ENCODE measurements at places on chromosomes 1 and 21.

- no peak for DNase-seq
These were observed 9.2 kb upstream of the GRHL3 start for GRCh38 chr1:24309762-24310485.

GRCh38 chr1:231691618-231692259 is 65.1 kb downstream of the DISC1 start:
- DNase-seq: no peak

DNA sequence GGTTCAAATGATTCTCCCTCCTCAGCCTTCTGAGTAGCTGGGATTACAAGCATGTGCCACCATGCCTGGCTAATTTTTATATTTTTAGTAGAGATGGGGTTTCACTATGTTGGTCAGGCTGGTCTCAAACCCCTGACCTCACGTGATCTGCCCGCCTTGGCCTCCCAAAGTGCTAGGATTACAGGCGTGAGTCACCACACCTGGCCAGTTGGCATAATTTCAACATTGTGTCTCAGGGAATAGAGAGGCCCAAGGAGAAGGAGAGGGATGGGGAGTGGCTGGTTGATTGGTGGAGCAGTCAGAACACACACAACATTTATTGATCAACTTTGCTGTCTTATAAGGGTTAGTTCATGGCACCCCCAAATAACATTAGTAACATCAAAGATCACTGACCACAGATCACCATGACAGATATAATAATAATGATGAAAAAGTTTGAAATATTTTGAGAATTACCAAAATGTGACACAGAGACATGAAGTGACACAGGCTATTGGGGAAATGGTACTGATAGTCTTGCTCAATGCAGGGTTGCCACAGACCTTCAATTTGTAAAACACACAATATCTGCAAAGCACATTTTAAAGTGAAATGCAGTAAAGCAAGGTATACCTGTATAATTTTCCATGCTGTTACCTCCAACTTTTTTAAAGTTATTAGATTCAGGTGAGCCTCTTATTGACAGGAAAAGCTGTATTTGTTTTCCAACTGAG is 15.8 kb upstream of the CYB5R1 start:
- DNase-seq: no peak

DNA sequence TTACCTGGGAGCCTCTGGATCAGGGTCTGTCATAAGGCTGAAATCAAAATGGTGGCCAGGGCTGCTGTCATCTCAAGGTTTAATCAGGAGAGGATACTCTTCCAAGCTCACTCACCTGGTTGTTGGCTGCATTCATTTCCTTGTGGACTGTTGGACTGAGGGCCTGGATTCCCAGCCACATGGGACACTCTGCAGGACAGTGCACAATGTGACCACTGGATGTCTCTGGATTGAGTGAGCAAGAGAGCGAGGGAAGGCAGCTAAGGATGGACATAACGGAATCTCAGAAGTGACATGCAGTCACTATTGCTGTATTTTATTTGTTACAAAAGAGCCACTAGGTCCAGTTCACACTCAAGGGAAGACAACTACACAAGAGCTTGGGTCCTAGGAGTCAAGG is 229.1 kb downstream of the S1PR1 start:
- no peak for DNase-seq

- DNase-seq: no peak
These were observed 34.1 kb downstream of the RAP1A start for GRCh38 chr1:111653709-111654108.

DNA sequence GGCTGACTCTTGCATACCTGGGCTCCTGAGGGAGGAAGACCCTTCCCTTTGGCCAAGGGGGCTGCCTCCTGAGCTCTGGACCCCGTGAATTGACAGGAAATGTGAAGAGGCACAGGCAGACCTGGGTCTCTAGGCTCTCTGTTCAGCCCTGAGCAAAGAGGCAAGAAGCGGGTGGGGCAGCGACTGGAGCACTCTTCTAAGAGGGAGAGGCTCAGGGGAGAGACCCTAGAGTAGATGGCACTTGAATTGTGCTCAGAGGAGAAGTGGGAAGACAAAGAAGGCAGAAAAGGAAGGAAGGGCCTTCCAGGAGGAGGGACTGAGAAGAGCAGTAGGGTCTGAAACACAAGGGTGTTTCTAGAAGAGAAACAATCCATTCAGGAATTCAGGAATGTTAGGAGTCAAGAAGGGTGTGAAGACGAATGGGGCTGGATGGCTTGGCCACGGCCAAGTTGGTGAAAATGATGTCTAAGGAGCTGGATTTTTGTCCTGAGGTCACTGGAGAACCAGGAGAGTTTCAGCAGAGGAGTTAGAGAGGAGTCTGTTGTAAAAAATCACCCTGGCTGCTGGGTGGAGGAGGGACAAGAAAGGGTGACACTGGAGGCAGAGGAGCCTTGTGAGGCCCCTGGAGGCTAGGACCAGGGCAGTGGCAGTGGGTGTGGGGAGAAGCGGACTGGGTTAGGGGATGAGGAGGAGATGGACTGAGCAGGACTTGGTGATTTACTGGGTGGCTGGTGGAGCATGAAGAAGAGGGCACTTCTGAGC is 5.3 kb downstream of the TIE1 start:
- no peak for DNase-seq

- no peak for DNase-seq
These were observed 25.7 kb downstream of the URB1 start for GRCh38 chr21:32367158-32367557.

GRCh38 chr1:55685560-55685959 is 470.4 kb upstream of the USP24 start:
- no peak for DNase-seq

DNA sequence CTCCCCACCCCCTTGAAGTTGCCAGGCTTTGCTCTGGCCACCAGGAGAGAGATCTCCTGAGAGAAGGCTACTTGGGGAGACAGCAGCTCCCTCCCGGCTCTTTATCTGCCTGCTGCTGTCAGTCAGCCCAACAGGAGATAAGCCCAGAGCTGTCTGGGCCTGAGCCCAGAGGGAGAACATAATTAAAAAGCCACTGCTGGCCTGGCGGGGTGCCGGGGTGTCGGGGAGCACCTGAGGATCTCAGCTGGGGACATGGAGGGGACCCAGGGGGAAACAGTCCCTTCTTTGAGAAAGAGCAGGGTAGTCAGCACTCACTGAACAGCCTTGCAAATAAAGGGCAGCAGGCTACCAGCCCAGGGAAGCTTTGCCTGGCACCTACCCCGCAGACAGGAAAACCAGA is 17.9 kb downstream of the VWA5B1 start:
- DNase-seq: no peak

- DNase-seq: no peak
These were observed 47.4 kb downstream of the PLA2G4A start for GRCh38 chr1:186875896-186876835.

GRCh38 chr1:58715108-58715507 is 15.2 kb upstream of the MYSM1 start:
- DNase-seq: no peak

GRCh38 chr1:84253891-84254290 is 47.6 kb upstream of the SAMD13 start:
- DNase-seq: no peak

DNA sequence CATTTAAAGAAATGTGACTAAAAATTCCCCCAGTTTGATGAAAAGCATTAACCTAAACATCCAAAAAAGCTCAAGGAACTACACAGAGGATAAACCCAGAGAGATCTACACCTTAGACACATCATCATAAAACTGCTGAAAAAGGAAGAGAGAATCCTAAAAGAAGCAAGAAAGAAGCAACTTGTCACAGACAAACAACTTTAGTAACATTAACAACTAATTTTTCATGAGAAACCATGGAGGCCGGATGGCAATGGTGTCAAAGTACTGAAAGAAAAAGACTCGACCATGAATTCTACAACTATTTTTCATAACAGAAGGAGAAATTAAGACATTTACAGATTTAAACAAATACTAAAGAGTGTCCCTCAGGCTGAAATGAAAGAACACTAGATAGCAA is 17.7 kb downstream of the ZNF644 start:
- DNase-seq: no peak

- DNase-seq: no peak
These were observed 21.5 kb upstream of the SDC3 start for GRCh38 chr1:30929944-30930525.

- DNase-seq: no peak
These were observed 3.3 kb downstream of the RGS16 start for GRCh38 chr1:182600745-182601415.

GRCh38 chr1:206788487-206789050 is 16.3 kb upstream of the IL10 start:
- DNase-seq: no peak

DNA sequence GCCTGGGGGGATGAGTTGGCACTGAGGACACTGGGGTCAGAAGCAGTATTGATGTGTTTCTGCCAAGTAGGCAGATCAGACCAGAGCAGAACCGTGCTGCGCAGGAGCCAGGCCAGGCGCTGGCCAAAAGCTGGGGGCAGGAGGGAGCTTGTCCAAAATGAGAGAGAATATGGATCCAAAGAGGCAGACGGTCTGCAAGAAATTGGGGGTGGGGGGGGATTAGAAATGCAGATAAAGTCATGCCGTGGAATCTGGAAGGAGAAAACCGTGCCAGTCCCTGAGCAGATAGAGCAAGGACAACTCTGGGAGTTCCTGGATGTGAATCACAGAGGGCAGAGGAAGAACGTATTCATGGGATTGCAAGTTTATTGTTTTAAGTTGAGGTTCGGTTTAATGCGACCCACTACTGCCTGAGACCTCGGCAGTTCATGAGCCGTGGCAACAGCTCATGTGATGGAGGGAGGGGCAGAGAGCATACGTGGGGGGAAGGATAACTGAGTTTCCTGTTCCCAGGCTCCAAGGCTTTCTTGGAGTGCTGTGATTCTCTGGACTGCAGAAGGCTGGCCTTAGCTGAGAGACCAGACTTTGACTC is 224.0 kb downstream of the FGGY start:
- DNase-seq: no peak

- no peak for DNase-seq
These were observed 39.1 kb downstream of the RIMS3 start for GRCh38 chr1:40626383-40626770.

DNA sequence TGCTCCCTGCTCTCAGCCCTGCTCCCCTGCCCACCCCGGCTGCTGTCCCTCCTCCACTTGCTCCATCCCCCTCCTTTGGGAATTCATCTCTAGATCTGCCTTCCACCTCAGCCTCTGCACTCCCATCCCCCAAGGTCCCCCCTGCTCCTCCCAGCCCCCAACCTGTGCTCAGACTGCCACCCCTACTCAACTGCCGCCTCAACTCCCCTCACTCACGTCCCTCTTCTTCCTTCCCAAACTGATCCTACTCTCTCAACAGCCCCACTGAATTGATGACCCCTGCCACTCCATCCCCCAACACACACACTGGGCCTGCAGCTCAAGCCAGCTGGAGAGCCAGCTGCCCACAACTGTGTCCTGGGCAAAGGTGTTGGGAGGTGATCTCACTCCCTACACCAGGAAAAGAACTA is 15.8 kb upstream of the ETV3L start:
- DNase-seq: no peak

GRCh38 chr1:222243902-222244301 is 304.0 kb downstream of the HHIPL2 start:
- DNase-seq: no peak

- DNase-seq: no peak
These were observed 10.2 kb downstream of the ATP1A2 start for GRCh38 chr1:160125746-160126145.

- no peak for DNase-seq
These were observed 554.6 kb upstream of the NCAM2 start for GRCh38 chr21:20443558-20444155.

DNA sequence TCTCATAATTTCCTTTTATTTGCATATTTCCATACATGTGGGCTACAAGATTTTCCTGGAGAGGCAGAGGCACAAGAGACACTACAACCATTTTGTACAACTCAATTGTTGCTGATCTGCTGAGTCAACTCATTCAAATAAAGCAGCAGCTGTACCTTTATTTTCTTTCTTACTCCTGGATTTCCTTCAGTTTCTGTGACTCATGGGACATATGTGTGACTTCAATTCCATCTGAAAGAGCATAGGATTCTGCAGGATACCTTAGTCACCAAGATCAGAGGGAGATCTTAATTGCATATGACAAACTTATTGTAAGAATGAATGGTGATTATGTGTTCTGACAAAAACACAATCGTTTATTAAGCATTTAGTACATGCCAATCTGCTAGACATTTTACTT is 2219.4 kb downstream of the NCAM2 start:
- no peak for DNase-seq

- DNase-seq: no peak
These were observed 11.0 kb upstream of the KCNAB2 start for GRCh38 chr1:6034750-6035096.

DNA sequence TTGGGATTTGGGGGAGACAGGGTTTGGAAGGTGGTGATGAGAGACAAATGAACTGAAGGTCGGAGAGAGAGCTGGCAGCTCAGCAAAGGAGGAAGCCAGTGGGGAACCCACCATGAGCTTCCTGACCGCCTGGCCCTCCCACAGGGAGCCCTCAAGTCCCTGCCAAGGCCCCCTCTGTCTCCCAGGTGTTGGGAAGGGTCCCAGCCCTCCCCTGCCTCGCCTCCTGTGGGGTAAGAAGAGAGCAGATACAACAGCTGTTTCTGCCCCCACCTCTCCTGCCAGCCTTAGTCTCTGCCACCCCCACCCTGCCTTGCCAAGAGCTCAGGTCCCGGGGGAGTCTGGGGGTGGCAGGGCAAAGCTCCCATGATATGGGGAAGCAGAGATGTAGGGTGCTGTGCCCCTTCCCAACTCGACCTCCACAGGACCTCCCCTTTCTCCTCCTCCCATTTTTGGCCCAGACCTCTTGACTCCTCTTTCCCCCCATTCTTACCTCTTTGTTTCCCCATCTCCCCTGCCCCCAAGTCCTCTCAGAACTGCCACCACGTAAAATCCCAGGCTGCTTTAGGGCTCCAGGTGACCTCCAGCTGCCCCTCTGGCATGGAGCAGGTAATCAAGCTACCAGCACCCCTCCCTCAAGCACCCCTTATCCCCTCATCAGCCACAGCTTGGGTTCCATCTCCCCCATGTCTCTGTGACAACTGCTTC is 556 bp downstream of the S100A1 start:
- DNase-seq: no peak

GRCh38 chr1:80639777-80640533 is 1160.8 kb upstream of the ADGRL2 start:
- DNase-seq: no peak

DNA sequence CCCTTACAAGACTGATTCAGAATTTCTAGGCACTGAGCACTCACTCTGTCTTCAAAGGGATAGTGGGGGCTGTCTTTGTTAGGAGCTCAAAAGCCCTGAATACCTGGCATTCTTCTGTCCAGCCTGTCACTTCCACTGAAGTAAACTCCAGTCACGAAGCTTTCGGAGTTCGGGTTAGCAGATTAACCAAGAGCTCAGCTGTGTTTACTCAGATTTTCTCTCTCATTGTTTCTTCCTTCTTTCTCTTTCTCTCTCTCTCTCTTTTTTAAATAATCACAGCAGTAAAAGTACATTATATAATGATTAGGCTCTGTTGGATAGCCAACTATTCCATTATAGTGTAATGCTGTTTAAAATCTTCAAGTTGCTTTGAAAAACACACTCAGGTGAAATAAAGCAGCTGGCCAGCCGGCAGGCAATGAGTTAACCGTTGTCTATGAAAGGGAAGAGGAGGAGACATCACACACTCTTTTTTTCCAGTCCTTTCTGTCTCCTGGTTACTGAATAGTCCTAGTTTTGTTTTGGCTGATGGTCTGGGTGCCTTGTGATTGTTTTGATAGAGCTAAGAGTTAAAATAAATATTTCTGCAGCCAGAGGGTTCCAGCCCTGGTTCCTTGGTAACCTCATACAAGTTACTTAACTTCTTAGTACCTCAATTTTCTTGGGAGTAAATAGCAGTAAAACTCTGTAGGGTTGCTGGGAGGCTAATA is 89.8 kb downstream of the ADSS2 start:
- no peak for DNase-seq

Measured in NCI-H2107 (cell line).